ENCODE measurements at places on chromosomes 7 and 10.

DNA sequence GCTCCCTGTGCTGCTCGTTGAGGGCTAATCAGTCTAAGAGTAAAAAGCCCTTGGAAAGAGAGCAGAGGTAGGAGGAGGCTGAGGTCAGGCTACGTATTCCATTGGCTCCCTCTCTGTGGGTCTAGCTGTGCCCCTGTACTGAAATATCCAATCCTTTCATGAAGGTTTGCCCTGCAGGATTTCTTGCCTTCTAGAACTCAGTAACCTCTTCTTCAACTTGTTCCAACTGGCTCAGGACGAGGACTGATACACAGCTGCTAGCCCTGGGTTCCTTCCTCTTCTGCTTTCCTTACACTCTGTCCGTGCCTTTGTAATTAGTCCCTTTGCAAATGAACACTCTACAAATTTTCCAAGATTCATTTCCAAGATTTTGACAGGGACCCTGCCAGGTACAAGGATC, 560.5 kb downstream of the ACTR3B start:
- no peak for DNase-seq

GRCh38 chr7:132500727-132501440, 75.4 kb downstream of the PLXNA4 start:
- peak; percentile 1 for DNase-seq

GRCh38 chr10:63099734-63100133, 33.4 kb upstream of the NRBF2 start:
- DNase-seq = no peak

DNA sequence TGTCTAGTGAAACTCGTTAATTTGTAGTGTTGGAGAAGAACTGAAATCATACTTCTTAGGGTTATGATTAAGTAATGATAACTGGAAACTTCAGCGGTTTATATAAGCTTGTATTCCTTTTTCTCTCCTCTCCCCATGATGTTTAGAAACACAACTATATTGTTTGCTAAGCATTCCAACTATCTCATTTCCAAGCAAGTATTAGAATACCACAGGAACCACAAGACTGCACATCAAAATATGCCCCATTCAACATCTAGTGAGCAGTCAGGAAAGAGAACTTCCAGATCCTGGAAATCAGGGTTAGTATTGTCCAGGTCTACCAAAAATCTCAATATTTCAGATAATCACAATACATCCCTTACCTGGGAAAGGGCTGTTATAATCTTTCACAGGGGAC, 187.6 kb downstream of the CFTR start:
- DNase-seq = no peak

- DNase-seq = no peak
These were observed 124.8 kb downstream of the EVX1 start for GRCh38 chr7:27367179-27367932.

GRCh38 chr7:123797673-123798531, 47.1 kb upstream of the HYAL4 start:
- peak; percentile 88 for DNase-seq

Measured in SW 1271 (cell line).